Stimulated activated CD8-positive, alpha-beta memory T cell treated with anti-CD3 and anti-CD28 coated beads, Interleukin-15, amount 100 ng/mL, for 24 hours (primary cell): ENCODE measurements at places on chromosomes 6 and 20.

GRCh38 chr6:21999012-21999528, 297.8 kb downstream of the PRL start:
- DNase-seq: no peak

DNA sequence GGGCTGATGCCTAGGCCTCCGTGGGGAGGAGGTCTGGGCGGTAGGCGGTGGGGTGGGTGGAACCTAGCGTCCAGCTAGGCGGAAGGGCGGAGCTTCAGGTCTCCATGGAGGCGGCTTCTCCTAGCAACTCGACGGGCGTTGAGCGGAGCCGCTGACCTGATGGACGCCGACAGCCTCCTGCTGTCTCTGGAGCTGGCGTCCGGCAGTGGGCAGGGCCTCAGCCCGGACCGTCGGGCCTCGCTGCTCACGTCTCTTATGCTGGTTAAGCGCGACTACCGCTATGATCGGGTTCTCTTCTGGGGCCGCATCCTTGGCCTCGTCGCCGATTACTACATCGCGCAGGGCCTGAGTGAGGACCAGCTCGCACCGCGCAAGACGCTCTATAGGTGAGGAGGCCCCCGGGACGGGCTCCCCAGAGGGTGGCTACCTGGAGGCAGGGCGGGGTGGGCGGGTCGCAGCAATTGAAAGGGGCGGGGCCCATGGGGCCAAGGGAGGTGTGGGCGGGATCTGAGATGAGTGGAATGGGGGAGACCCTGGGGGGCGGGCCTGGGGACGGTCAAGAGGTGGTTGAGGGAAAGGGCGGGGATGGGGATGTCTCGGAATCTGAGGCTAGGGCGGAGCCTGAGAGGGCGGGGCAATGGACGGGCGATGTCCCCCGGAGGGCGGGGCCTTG, at the start of gene RSPH9:
RSPH9 (plus strand) TSS at position 97 of the 673 bp plus-strand sequence; CDS start at position 160, 63 bp downstream.
- no peak for DNase-seq

GRCh38 chr6:17525637-17526036, 74.5 kb upstream of the FAM8A1 start:
- no peak for DNase-seq

DNA sequence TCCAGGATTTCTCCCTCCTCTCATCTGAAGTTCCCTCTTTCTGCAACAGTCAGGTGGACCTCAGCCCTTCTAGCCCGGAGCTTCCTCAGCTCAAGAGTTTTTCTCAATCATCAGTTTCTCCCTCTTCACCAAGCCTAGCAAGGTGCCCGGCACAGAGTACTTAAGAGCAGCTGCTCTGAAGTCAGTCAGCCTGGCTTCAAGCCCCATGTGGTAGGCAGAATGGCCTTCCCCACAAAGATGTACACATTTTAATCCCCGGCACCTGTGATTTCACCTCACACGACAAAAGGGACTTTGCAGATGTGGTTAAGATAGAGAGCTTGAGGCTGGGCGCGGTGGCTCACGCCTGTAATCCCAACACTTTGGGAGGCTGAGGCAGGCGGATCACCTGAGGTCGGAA, 15.1 kb upstream of the RBPJL start:
- DNase-seq: no peak

- DNase-seq: no peak
These were observed 12.1 kb downstream of the PXDC1 start for GRCh38 chr6:3739311-3739897.

DNA sequence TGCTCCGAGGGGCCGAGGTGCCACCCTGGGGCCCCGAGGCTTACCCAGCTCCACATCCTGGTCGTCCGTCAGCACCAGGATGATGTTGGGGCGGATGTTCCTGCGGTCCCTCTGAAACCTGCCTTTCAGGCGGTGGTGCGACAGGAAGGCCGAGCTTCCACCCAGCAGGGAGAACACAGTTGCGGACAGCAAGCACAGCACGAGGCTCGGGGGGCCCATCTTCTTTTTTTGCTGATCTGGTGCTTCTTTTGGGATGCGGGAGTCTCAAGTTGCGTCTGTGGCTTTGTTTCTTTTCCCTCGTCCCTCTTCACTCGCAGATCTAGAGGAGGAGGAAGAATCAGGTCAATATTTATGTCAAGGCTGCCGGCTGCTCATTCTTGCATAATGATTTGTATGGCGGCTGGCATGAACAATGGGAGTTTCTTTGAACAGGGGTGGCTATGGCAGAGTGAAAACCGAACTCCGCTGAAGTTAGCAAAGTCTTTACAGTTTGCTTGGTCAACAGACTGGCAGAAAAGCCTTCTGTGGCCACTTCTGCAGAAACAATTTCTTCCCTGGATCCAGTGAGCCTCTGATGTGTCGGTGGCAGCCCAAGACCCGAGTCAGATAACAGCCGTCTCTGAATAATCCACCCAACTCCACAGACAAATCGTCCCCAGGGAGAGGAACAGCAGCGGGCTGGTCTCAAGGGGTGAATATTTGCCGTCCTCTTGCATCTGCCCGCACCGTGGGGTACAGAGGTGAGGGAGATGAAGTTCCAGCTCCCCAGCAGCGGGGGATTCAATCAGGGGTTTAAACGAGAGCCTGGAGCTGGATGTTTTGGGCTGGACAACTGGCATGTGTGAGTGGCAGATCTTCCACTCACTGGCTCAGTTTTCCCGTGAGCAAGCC, 27.9 kb downstream of the SULF2 start:
- no peak for DNase-seq

GRCh38 chr20:7094438-7094997, 327.0 kb downstream of the BMP2 start:
- DNase-seq: no peak

DNA sequence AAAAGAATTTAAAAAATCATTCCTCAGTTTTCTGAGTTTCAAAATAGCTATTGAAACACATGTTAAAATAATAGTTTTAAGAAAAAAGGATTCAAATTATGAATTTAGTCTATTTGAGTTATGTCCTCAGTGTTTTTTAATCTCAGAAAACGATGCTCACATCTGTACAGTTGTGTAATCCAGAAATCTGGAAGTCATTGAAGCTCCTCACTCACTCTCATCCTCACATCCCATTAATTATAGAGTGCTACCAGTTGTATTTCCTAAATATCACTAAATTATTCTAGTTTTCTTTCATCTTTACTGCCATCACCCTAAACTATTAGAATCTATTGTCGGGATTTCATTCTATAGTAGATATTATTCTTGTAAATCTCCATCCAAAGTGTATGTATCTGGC, 234.7 kb upstream of the RIMS1 start:
- no peak for DNase-seq

GRCh38 chr6:4180652-4181255, 45.4 kb upstream of the ECI2 start:
- no peak for DNase-seq

DNA sequence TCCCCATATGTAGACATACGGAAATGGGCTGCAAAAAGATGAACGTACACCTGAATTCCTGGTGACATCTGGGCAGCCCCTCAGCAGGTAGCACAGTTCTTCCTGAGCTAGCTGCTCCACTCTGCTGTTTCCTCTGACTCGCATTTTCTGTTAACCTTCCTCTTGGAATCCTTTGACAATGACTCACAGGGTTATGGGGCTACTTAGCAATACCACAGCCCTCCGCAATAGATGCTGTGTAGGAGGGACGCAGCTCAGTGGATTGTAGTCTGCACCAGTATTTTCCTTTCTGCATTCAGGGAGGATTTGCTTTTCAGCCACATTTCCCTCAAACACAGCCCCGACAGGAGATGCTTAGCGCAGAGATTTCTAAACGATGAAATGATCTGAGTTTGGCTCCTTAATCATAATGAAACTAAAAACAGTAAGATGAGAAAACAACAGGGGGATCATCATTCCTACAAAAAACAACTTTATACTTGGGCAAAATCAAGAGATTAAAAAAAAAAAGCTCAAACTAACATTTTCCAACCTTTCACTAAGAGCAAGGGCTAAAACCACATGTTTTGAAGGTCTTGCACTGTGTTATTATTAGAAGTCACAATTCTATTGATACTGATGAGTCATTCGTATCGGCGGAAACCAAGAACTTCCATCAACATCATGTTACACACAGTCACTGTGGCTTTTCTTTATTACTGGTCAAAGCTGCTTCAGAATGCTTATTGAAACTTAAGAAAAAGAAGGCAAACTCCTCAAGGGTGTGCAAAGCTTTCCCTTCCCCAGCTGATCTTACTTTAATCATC, 12.2 kb downstream of the BACH2 start:
- no peak for DNase-seq

- DNase-seq: no peak
These were observed 150.1 kb downstream of the HAO1 start for GRCh38 chr20:7790189-7790588.

DNA sequence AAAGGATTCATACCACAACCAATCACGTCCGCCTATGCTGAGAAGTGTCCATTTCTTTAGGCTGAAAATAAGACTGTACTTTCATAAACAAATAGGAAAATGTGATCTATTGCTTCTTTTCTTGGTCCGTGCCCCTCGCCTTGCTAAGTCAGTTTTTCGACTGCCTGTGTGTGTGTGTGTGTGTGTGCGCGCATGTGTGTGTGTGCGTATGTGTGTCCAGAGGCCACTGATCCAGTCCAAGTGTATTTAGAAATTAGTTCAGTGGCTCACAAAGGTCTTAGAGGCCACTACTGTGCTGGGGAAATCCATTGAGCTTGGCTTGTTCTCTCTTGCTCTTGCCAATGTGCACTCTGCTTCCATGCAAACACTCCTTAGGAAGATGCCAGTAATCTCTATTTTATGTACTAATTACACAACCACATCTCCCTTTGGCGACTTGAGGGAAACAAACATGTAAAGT, 50.5 kb downstream of the SLC22A23 start:
- no peak for DNase-seq

- DNase-seq: no peak
These were observed 5.2 kb upstream of the SLCO4A1 start for GRCh38 chr20:62637110-62637509.

- no peak for DNase-seq
These were observed 102.5 kb downstream of the JPH2 start for GRCh38 chr20:44084439-44084838.

GRCh38 chr20:58710481-58711265, 18.1 kb downstream of the NPEPL1 start:
- no peak for DNase-seq

DNA sequence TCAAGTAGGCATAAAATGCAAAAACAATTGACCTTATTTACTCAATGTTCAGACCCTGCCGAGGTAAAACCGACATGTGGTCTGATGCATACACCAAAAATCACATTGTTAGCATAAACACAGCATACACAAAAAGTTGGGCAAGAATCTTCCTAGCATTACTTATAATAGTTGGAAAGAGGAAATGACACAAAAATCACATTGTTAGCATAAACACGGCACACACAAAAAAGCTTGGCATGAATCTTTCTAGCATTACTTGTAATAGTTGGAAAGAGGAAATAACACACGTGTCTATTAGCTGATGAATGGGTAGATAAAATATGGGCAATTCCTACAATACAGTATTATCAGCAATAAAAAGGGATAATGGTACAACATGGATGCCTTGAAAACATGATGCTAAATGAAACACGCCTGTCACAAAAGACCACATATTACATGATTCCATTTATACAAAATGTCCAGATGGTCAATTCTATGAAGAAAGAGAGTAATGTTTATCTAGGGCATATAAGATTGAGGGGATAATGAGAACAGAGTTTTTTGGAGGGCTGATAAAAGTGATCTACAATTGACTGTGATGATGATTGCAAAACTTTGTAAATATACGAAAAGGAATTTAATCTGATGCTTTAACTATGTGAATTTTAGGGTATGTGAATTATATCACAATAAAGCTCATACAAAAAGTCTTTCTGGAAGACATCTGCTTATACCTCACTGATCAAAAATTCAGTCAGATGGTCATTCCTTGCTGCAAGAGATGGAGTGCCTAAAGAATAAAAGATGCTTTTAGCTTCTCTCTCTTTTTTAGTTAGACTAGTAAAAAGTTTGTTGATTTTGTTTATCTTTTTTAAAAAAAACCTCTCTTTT, 1019.5 kb upstream of the CITED2 start:
- DNase-seq: no peak

GRCh38 chr6:157157258-157157657, 166.1 kb downstream of the TMEM242 start:
- DNase-seq: no peak

DNA sequence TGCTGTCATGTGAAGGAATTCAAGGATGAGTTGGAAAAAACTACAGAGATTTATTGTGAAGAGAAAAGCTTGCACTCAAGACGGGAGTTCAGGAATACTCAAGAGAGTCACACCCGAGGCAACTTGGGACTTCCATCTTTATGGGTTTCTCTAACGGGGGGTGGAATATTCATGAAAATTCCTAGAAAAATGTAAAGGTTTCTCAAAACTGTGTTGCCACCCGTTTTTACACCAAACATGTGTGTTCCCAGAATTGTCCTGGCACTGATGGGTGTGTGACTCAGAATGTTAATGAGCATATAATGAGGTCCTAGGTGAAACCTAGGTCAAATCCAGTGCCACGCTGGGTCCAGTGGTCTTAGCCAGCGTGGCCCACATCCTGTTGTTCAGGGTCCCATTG, 381.5 kb downstream of the CDH26 start:
- DNase-seq: no peak

- DNase-seq: no peak
These were observed 125.0 kb upstream of the TSHZ2 start for GRCh38 chr20:52847029-52847660.

DNA sequence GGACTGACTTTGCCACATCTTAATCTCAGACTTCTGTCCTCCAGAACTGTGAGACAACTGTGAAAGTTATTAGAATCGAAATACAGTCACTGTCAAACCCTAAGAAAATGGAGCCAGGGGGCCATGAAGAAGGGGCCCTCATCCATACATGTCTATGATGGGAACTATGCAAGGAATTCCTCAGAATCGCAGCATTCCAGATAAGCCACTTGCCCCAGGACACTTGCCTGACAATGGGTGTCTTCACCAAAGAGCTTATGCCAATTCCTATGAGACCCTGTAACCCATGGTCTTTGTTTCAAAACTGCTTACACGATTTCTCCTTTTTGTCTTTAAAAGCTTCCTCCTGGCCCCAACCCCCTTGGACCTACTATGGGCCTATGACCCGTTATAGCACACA, 90.4 kb upstream of the FOXP4 start:
- no peak for DNase-seq

DNA sequence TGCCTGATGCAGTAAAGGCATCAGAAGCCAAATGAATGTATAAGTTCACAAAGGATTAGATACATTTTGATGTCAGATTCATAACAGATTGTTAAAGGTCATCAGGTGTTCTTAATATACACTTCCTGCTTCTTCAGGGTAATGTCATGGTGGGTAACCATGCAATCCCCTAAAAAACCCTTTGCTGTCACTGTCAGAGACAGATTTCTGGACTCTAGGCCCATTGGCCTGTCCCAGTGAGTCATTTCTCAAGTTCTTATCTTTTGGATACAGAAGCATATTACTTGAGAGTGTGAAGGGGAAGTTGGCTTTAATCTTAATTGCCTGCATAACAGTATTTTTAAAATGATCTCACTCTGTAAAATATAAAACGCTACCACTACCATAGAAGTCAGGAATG, 895.6 kb upstream of the MAP3K7 start:
- DNase-seq: no peak

DNA sequence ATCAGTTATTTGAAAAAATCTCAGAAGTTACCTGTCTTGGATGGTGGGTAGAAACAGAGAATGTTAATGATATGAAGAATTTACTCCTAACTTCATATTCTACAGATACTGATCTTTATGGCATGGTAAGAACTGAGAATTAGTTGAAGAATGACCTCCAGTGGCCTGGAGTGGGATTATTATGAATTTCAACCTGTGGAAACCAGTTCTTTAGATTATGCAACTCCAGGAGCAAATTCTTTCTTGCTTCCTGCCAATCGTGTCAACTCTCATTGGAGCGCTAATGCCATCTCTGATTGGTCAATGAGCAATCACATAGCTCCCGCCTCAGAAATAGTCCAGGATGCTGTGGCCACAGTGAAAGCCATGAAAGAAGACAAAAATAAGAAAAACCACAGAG, 40.6 kb downstream of the LYRM2 start:
- no peak for DNase-seq

GRCh38 chr6:16832043-16832567, 70.8 kb upstream of the ATXN1 start:
- DNase-seq: no peak
